ENCODE measurements at places on chromosomes 7 and 10. TPM values are rescaled to one million over a fixed set of nuclear protein-coding genes. Genes with fewer than 3 reads are reported as not detected.

ATXN7L1 gene
- 14.3 TPM for polyA plus RNA-seq

- peaks cover 16% of the 10 kb centered on the region for H3K36me3 ChIP-seq
- H3K4me3 ChIP-seq, result no peak overlapping the region
- no peak for DNase-seq
- H3K4me1 ChIP-seq, result peaks cover 12% of the 10 kb centered on the region
These were observed 29.4 kb downstream of the CTBP2 start for GRCh38 chr10:125130916-125131315.

FGL2 gene
- polyA plus RNA-seq, result not detected

CCT6A gene
- 124 TPM for polyA plus RNA-seq

- H3K36me3 ChIP-seq, result no peaks in the 10 kb centered on the region
- H3K4me3 ChIP-seq, result no peak overlapping the region
- H3K27ac ChIP-seq, result no peak overlapping the region
These were observed 57.0 kb downstream of the PHTF2 start for GRCh38 chr7:77855371-77856083.

DNA sequence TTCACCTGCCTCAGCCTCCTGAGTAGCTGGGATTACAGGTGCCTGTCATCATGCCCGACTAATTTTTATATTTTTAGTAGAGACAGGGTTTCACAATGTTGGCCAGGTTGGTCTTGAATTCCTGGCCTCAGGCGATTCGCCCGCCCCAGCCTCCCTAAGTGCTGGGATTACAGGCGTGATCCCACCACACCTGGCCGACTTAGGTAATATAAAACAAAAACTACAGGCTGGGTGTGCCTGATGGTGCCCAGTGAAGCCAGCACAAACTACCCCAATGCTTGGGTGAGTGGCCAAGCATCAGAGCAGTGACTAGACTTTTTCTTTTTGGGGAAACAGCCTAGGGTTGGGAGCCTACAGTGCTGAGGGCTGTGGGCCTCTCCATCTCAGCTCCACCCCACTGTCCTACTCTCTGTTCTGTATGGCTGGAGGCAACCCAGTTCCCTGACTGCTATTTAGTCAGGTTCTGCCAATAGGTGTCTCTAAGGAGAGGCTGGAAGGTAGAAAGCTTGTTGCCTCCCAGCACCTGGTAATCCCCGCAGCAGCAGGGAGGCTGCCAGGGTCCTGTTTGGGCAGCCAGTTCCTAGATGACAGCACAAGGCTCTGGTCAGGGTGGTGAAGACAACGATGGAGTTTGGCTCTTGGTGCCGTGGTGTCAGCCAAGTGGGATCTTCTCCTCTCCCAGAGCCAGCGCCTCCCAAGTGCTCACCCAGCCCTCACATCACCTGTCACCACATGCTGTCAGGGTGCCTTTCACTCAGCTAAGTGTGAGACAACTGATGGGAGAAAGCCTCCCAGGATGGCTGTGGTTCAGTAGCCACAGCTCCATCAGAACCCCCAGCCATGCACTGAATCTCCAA is 10.4 kb upstream of the NACAD start:
- no peak overlapping the region for H3K4me3 ChIP-seq
- no peak for DNase-seq
- H3K4me1 ChIP-seq, result no peaks in the 10 kb centered on the region

DNA sequence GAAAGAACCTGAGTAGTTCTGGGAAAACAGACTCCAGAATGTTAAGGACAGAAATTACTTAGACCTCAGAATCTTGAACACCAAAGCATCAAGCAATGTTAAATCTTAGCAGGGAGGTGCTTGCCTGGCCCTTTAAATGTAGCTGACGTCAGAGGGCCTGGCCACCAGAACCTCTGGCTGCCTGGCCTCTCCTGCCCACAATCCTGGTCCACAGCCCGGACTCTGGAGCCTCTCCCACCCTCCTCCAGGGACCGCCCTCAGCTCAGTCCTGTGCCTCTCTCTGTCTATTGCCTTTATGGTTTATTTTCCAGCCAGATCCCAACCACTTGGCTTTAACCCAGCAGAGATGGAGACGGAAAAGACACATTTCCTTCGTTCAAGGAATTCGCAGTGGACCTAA is 42.2 kb upstream of the EGR2 start:
- no peaks in the 10 kb centered on the region for H3K4me1 ChIP-seq
- no peaks in the 10 kb centered on the region for H3K36me3 ChIP-seq
- no peak for DNase-seq
- no peaks in the 10 kb centered on the region for H3K27me3 ChIP-seq
- no peak overlapping the region for H3K27ac ChIP-seq
- H3K4me3 ChIP-seq, result no peak overlapping the region

GRCh38 chr7:50217821-50218281 is 86.7 kb upstream of the IKZF1 start:
- no peaks in the 10 kb centered on the region for H3K4me1 ChIP-seq
- H3K27me3 ChIP-seq, result no peaks in the 10 kb centered on the region
- no peak overlapping the region for H3K27ac ChIP-seq

DNA sequence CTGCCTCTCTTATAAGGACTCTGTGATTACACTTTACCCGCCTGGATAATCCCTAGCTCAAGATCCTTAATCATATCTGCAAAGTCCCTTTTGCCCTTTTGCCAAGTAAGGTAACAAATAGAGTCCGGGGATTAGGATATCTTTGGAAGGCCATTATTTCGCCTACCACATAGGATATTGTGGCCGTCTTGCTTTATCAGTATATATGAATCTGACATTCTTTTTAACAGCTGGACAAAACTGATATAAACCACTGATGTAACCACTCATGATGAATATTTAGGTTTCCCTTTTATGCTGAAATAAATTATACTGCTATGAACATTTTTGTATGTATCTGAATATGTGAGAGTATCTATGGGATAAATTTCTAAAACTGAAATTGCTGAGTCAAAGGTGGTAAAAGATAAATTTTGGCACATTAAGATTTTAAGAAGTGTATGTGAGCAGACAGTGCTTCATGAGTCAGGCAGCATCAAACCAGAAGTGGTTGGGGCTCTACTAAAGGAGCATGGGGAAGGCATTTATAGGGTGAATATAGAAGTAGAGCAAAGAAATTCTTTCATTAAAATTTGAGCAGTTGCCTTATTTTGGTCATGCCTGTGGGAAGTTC is 44.7 kb downstream of the AVL9 start:
- no peak overlapping the region for H3K27ac ChIP-seq
- no peak overlapping the region for H3K4me3 ChIP-seq
- no peaks in the 10 kb centered on the region for H3K36me3 ChIP-seq

DNA sequence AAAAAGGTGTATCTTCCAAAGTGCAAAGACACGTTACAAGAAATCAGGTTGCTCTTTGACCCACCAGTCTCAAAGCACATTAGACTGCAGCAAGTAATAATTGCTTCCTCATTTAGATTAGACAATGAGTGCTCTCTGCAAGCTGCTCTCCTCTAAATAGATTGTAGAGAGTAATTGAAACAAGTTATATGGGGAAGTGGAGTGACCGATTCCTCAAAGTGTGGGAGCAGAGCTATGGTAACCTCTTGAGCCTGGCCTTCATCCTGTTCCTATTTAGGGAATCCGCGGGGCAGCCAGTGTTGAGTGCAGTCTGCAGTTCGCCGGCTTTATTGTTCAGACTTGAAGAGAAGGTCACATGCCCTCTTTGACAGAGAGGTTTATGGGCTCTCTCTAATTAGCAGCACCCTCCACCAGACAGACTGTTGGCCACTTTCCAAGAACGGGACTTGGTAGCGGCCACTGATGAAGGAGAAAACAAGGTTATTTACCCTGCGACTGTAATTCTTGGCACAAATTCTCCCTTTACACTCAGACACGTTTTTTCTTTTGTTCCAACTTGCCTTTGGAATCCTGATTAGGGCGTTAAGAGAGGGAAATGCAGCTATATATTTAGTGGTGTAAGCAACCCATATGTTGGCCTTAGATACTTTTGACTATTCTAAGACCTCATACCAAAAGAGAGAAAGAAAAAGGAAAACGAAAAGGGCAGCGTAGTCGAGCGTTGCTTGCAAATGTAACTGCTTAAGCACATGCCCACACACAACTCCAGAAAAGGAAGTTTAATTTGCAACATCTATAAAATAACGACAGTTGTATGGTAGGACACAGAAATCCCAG is 107.5 kb downstream of the REEP3 start:
- DNase-seq, result no peak
- H3K4me1 ChIP-seq, result peaks cover 13% of the 10 kb centered on the region
- H3K4me3 ChIP-seq, result 0 out of 2 replicates have a peak overlapping the region, but pooled peaks have one; percentile 4
- H3K27ac ChIP-seq, result no peak overlapping the region
- no peaks in the 10 kb centered on the region for H3K27me3 ChIP-seq

GRCh38 chr10:130638991-130639390 is 502.8 kb downstream of the GLRX3 start:
- H3K4me1 ChIP-seq, result peaks cover 9% of the 10 kb centered on the region
- H3K4me3 ChIP-seq, result no peak overlapping the region
- DNase-seq, result no peak
- H3K27me3 ChIP-seq, result no peaks in the 10 kb centered on the region
- H3K36me3 ChIP-seq, result no peaks in the 10 kb centered on the region
